ENCODE measurements at places on chromosomes 12 and 14.

DNA sequence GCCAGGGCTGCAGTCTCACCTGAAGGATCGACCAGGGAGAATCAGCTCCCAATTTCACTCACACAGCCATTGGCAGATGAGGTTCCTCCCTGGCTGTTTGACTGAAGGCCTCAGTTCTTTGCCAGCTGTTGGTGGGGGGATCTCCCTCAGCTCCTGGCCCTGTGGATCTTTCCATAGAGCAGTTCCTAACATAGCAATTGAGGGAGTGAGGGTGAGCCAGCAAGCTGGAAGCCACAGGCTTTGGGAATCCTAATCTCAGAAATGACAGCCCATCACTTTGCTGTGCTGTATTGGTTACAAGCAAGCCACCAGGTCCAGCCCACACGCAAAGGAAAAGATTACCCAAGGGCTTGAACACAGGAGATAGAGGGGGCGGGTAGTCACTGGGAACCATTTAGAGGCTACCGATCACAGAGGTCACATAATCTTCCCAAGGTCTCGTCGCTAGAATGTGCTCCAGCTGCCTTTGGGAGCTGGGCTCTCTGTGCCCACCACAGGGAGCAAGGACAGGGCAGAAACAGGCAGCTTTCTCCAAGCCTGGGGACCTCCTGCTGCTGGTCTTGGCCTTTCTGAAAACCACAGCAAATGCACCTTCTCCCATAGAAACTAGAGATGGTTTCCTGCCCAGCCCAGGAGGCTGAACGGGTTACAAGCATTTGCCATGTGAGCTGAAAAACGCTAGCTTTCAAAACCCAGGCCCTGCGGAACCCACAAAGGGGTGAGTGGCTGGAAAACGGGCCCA is 4.6 kb upstream of the OTUB2 start:
- DNase-seq: no peak

- DNase-seq: no peak
These were observed 136.5 kb upstream of the VRK1 start for GRCh38 chr14:96660667-96661066.

DNA sequence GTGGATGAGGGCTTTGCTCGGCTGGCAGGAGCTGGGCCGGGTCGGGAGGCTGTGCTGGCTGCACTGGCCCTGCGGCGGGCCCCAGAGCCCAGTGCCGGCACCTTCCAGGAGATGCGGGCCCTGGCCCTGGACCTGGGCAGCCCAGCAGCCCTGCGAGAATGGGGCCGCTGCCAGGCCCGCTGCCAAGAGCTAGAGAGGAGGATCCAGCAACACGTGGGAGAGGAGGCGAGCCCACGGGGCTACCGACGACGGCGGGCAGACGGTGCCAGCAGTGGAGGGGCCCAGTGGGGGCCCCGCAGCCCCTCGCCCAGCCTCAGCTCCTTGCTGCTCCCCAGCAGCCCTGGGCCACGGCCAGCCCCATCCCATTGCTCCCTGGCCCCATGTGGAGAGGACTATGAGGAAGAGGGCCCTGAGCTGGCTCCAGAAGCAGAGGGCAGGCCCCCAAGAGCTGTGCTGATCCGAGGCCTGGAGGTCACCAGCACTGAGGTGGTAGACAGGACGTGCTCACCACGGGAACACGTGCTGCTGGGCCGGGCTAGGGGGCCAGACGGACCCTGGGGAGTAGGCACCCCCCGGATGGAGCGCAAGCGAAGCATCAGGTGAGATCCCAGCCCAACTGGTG is 11.5 kb downstream of the ARHGEF40 start:
- DNase-seq: no peak

GRCh38 chr12:95066091-95066855 is 7.1 kb downstream of the NR2C1 start:
- DNase-seq: no peak

DNA sequence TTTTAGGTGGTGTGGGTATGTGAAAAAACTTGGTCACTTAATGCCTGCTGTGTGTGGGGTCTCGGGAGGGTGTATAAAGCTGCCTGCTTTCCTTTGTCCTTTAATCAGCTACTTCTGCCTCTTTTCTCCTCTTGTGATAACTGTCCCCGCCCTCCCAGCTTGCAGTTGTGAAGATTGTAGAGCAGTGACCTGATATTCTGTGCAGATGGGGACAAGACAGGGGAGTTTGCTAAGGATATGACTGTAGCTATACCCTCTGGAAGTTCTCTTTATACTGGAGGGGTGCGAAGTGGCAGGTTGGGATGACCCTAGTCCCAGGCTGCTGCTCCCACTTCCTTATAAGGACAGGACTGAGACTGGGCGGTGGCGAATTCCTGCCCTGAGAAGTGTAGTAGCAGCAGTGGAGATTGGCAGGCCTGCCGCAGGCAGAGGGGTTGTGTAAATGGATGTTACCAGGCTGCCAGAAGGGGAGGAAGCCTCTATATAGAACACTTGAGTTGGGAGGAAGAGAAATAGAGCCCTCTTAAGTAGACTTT is 835 bp downstream of the MYL6 start:
- DNase-seq: no peak
